Naive thymus-derived CD4-positive, alpha-beta T cell (primary cell): ENCODE measurements at places on chromosomes 11 and 22. TPM values are rescaled to one million over a fixed set of nuclear protein-coding genes. Genes with fewer than 3 reads are reported as not detected.

DNA sequence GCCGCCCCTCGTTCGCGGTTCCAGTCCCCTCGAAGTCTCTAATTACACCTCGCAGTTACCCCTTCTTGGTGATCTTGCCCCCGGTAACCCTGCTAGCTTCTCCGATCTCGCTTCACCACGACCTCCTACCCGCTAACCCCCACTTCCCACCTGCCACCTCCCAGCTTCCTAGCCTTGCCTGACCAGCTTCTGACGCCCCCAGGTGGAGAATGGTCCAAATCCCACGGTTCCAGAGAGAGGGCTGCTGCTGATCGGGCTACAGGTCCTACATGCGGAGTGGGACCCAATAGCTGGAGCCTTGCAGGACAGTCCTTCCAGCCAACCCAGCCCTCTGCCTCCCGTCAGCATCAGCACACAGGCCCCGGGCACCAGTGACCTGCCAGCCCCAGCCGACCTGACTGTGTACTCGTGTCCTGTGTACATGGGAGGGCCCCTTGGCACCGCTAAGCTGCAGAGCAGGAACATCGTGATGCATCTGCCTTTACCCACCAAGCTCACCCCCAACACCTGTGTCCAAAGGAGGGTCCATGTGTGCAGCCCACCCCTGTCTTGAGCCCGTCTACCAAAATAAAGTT, 31.9 kb downstream of the RRP8 start:
- DNase-seq = no peak

- no peak for DNase-seq
Measured at GRCh38 chr11:92552942-92553341, 328.3 kb downstream of the FAT3 start.

- DNase-seq = no peak
Measured at GRCh38 chr22:50238755-50239154, 6.1 kb downstream of the TUBGCP6 start.

DNA sequence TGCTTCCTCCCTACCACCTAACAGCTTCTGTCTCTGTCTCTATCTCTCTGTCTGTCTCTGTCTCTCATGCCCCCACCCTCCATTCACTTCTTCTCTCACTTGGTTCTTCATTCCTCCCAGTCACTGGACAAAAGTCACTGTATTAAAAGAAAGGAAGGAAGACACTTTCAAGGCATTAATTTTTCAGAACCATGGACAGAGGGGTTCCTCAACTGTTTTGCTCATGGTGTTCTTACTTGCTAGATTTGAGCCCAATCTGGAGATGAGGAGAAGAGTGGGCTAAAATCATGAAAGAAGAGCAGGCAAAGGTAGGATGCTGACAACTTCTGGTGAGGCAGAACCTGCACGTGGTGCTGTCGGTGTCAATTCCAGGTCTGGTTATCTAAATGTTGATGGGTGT, 116.7 kb upstream of the LARGE1 start:
- no peak for DNase-seq

Gene OR8G5
- not detected for total RNA-seq
